Vagina (tissue), 2 donors: ENCODE measurements at places on chromosomes 5 and 9.

DNA sequence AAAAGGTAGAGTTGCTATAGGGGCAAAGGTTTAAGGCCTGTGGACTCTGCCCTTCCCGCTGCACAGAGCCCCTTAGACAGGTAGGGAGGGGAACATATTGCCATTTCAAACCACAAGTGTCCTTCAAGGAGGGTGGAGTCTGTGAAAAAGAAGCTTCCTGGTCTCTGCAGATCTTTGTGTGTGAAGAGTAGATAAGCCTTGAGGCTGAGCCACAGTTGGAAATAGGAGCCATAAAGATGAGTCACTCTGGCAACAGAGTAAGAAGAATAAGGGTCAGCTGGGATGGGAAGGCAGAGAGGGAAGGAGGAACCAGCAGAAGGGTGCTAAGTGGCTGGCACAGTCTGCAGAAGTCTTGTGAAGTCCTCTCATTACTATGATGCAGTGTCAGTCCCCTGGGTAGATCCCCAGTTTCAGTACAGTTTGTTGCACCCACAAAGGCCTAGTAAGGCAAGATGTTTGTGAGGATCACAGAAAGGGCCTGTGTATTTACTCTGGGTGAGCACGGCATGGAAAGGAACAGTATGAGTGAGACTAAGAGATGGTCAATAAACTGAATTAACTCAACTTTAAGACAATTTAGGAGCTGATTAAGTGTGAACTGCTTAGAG is 18.1 kb downstream of the GRXCR2 start:
- H3K27me3 ChIP-seq = no peaks in the 10 kb centered on the region
- H3K36me3 ChIP-seq = no peaks in the 10 kb centered on the region
- H3K4me3 ChIP-seq = no peak overlapping the region
- H3K27ac ChIP-seq = no peak overlapping the region
- H3K4me1 ChIP-seq = peaks cover 21% of the 10 kb centered on the region

DNA sequence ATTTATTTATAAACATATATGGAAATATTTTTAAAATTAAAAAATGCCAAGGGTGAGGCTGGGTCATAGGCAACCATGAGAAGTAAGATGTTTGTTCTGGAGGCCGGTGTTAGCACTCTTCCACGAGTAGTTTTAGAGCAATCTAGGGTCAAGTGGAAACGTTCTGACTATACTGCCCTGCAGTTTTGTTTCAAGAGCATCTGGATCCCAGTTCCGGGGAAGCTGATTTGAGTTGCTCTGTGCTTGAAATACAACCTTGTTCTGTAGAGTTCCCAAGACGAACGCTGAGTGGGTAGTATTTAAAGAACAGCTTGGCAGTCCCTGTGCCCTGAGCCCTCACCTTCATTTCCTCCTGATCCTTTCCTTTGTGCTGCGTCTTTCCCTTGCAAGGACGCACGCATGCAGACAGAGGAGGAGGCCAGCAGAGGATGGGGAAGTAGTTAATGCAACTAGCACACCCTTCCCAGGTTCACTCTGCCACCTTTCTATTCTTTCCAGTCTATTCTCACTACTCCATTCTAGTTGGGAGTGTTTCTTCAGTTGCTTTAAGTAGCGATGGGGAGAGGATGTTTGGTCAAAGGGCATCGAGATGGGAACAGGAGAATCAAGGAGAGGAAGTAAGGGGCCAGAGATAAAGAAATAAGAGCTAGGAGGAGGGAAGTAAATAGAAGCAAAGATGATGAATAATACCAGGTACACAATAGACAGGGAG is 68.3 kb upstream of the ZSWIM6 start:
- H3K36me3 ChIP-seq = no peaks in the 10 kb centered on the region
- H3K27ac ChIP-seq = no peak overlapping the region
- H3K4me3 ChIP-seq = no peak overlapping the region
- H3K4me1 ChIP-seq = no peaks in the 10 kb centered on the region
- no peak for DNase-seq

DNA sequence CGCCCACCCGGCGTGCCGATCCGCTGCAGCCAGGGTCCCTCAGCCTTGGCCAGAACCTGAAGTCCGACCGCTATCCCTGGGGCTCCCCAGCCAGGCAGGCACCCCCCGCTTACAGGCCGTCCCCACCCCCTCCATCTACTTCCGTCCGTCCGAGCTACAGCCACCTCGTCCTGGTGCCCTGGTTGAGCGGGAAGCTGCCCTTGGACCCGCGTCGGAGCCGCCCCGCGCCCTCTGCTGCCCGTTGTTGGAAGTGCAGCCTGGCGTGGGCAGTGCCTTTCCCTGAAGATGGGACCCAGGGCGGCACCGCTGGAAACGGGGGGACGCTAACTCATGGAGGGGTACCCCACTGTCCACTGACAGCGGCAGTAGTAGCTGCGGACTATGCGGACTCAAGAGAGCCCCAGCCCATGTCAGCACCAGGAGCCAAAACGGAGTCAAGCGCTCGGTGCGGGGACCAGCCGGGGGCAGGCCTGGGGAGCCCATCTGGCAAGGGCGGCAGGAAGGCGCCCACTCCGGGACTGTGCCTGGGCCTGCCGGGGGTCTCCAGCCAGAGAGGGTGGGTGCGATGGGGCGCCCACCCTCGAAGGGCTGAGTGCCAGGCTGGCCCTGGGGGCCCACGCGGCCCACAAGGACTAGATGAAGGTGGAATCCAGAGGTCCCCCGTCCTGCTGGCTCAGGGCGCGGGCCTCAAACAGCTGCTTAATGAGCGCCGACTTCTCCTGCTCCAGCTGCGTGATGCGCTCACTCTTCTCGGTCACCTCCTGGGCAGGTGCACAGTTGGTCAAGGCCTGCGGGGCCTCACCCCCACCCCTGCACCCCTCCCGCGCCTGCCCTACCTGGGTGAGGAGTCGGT is 6.1 kb downstream of the SAPCD2 start:
- no peaks in the 10 kb centered on the region for H3K27me3 ChIP-seq
- peaks cover 9% of the 10 kb centered on the region for H3K4me1 ChIP-seq
- no peak overlapping the region for H3K27ac ChIP-seq

DNA sequence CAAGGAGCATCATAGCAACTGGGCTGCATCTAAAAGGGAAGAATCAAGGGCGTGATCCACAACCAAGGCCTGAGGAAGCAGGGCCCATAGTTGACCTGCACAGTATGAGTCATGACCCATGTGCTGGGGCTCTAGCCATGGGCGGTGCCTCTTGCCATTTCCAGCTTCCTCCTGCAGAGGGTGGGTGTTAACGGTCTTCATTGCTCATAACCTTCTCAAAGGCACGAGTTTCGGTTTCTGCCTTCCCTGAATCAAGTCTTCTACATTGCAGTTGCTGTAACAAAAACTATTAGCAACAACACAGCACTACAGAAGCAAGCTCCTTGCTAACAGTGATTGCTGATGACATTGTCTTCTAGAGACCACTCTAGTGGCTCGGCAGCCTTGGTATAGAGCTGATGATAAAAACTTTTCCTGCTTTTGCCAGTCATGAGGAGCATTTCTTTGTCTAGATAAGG is 66.9 kb downstream of the CTSL start:
- peaks cover 12% of the 10 kb centered on the region for H3K4me1 ChIP-seq
- DNase-seq = no peak
- H3K27me3 ChIP-seq = no peaks in the 10 kb centered on the region
- no peaks in the 10 kb centered on the region for H3K36me3 ChIP-seq

- H3K27ac ChIP-seq = no peak overlapping the region
- no peaks in the 10 kb centered on the region for H3K27me3 ChIP-seq
- no peak for DNase-seq
- H3K36me3 ChIP-seq = no peaks in the 10 kb centered on the region
- H3K4me1 ChIP-seq = no peaks in the 10 kb centered on the region
These were observed 32.8 kb downstream of the SH3RF2 start for GRCh38 chr5:145968970-145969713.

- H3K27me3 ChIP-seq = no peaks in the 10 kb centered on the region
- H3K36me3 ChIP-seq = no peaks in the 10 kb centered on the region
- H3K4me3 ChIP-seq = no peak overlapping the region
- DNase-seq = no peak
- no peak overlapping the region for H3K27ac ChIP-seq
- H3K4me1 ChIP-seq = no peaks in the 10 kb centered on the region
These were observed 44.4 kb downstream of the GALNT12 start for GRCh38 chr9:98851730-98852459.

- no peak for DNase-seq
- H3K4me1 ChIP-seq = no peaks in the 10 kb centered on the region
- H3K4me3 ChIP-seq = no peak overlapping the region
- no peaks in the 10 kb centered on the region for H3K36me3 ChIP-seq
- H3K27ac ChIP-seq = no peak overlapping the region
These were observed 245.6 kb upstream of the DAB2 start for GRCh38 chr5:39670391-39670790.

- no peaks in the 10 kb centered on the region for H3K36me3 ChIP-seq
- no peaks in the 10 kb centered on the region for H3K27me3 ChIP-seq
- DNase-seq = no peak
- no peak overlapping the region for H3K4me3 ChIP-seq
These were observed 115.0 kb downstream of the PIK3R1 start for GRCh38 chr5:68330574-68330973.

GRCh38 chr5:136309932-136310598 is 55.3 kb downstream of the TRPC7 start:
- H3K27me3 ChIP-seq = no peaks in the 10 kb centered on the region
- no peak for DNase-seq
- no peaks in the 10 kb centered on the region for H3K4me1 ChIP-seq
- no peaks in the 10 kb centered on the region for H3K36me3 ChIP-seq

DNA sequence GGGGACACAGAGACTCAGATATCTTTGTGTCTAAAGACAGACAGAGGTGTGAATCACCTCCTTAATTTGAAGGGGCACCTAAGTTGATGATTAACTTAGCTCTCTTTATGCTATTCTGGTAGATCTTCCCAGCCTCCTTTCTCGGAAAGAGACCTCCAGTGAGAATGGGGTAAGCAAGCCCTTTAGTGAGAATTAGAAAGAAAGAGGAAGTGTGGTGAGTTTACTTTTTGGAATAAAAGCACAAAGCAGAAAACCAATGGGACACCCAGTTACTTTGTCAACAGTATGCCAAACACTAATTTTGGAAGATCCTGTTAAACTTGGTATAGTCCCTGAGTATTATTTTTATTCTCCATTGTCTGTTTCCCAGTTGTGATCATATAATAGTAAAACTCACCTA is 302.8 kb upstream of the RASA1 start:
- no peaks in the 10 kb centered on the region for H3K4me1 ChIP-seq
- no peaks in the 10 kb centered on the region for H3K36me3 ChIP-seq
- DNase-seq = no peak

DNA sequence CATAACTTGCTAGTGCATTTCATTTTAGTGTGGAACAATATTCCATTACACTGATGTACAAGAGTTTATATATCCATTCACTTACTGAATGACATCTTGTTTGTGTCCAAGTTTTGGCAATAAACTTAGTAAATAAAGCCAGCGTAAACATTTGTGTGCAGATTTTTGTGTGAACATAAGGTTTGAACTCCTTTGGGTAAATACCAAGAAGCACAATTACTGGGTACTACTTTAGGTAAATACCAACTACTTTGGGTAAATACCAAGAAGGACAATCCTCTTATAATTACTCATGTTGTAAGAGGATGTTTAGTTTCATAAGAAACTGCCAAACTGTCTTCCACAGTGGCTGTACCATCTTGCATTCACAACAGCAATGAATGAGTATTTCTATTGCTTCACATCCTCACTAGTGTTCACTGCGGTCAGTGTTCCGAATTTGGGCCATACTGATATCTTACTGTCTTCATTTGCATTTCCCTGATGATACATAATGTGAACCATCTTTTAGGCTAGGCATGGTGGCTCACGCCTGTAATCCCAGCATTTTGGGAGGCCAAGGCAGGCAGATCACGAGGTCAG is 2.3 kb upstream of the SYK start:
- H3K4me1 ChIP-seq = peaks cover 10% of the 10 kb centered on the region
- no peak overlapping the region for H3K27ac ChIP-seq
- H3K4me3 ChIP-seq = no peak overlapping the region
- H3K36me3 ChIP-seq = no peaks in the 10 kb centered on the region
- DNase-seq = no peak
